ENCODE measurements at places on chromosomes 5 and 9. TPM values are rescaled to one million over a fixed set of nuclear protein-coding genes. Genes with fewer than 3 reads are reported as not detected.

The TLX3 gene
- not detected for total RNA-seq

The ARL14EPL gene
- not detected for total RNA-seq

The LURAP1L gene
- 6.6 TPM for total RNA-seq

The NTNG2 gene
- 2.2 TPM for total RNA-seq

The SH2D3C gene
- total RNA-seq = 15.7 TPM

The PCDHGB6 gene
- total RNA-seq = 8.2 TPM

The TRPM6 gene
- 2.6 TPM for total RNA-seq

The SPATA31E1 gene
- not detected for total RNA-seq

The TMEM215 gene
- total RNA-seq = not detected

The GARIN3 gene
- not detected for total RNA-seq

The FAM221B gene
- 0.26 TPM for total RNA-seq

The KDM4C gene
- 76.8 TPM for total RNA-seq

The PRDM9 gene
- total RNA-seq = not detected

The PTGDS gene
- total RNA-seq = 111 TPM

The INSL6 gene
- total RNA-seq = not detected

The GRXCR2 gene
- not detected for total RNA-seq

The PCDHA10 gene
- total RNA-seq = 1.5 TPM

The ANKRD31 gene
- total RNA-seq = 1.0 TPM

The SPATA31D4 gene
- total RNA-seq = not detected

The SPINK13 gene
- not detected for total RNA-seq

The TEK gene
- total RNA-seq = 13.1 TPM

The LRRTM2 gene
- not detected for total RNA-seq

The EDIL3 gene
- 6.8 TPM for total RNA-seq

The GABRA6 gene
- not detected for total RNA-seq

The OR1J2 gene
- 0.42 TPM for total RNA-seq

The PCDHB9 gene
- total RNA-seq = 1.9 TPM

The DMGDH gene
- 3.8 TPM for total RNA-seq

The MELK gene
- total RNA-seq = 0.31 TPM

The GGTA1 gene
- 2.0 TPM for total RNA-seq

The CDH6 gene
- 3.4 TPM for total RNA-seq

The OR4F3 gene
- not detected for total RNA-seq

The PCDHA12 gene
- 0.89 TPM for total RNA-seq

The RASEF gene
- total RNA-seq = 33.7 TPM

The HACD4 gene
- 4.1 TPM for total RNA-seq

The GFI1B gene
- total RNA-seq = not detected

The BRINP1 gene
- total RNA-seq = 1.8 TPM

The MAMDC2 gene
- 46.3 TPM for total RNA-seq

The DMRT3 gene
- total RNA-seq = not detected

The TNFSF8 gene
- total RNA-seq = 1.5 TPM

The SLCO6A1 gene
- total RNA-seq = not detected

The CYLC2 gene
- total RNA-seq = not detected

The SLC1A1 gene
- total RNA-seq = 5.0 TPM

The DNLZ gene
- total RNA-seq = 24.9 TPM

The FGF10 gene
- total RNA-seq = 12.8 TPM

The LCN15 gene
- not detected for total RNA-seq

The ENTREP1 gene
- 14.6 TPM for total RNA-seq

Measured in ureter (tissue), 1 donor.